ENCODE measurements at places on chromosomes 2 and 18.
A peak's percentile ranks its signal among the peaks of the same experiment; 100 is the strongest.

GRCh38 chr2:121075006-121075551 is 209.9 kb downstream of the TFCP2L1 start:
- DNase-seq: peak; percentile 63

- peak; percentile 19 for DNase-seq
These were observed 120.3 kb upstream of the NFATC1 start for GRCh38 chr18:79275461-79275860.

GRCh38 chr2:229815858-229816257 is 101.5 kb upstream of the DNER start:
- peak; percentile 68 for DNase-seq

GRCh38 chr18:48949050-48949605 is 1.6 kb downstream of the SMAD7 start:
- peak; percentile 52 for DNase-seq

GRCh38 chr2:25044990-25045389 is 3.1 kb downstream of the EFR3B start:
- DNase-seq: no peak

DNA sequence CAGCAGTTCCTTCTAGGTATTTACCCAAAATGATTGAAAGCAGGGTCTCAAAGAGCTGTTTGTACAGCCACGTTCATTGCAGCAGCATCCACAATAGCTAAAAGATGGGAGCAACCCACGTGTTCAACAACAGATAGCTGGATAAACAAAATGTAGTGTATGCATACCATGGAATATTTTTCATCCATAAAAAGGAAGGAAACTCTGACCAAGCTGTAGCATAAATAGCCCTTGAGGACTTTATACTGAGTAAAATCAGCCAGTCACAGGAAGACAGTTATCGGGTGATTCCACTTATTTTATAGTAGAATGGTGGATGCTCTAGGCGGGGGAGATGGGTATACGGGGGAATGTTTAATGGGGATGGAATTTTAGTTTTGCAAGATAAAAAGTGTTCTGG is 7.5 kb downstream of the TRAPPC12 start:
- DNase-seq: no peak

DNA sequence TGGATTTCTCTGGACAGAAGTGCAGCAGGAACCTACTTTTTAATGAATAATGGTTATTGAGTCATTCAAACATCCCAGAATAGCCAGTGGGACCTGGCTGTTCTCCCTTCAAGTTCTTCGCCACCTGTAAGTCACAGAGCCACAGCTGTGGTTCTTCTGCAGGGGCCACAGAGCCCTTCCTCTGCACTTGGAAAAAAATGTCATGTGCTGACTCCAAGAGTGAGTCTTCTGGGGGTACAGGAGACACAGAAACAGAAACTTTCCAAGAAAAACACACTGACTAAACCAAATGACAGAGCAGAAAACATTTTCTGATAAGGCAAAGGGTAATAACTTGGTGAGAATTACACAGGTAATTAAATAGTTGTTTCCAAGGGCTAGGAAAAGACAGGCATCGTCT is 68.7 kb upstream of the FN1 start:
- no peak for DNase-seq

GRCh38 chr2:40373111-40373510 is 78.8 kb downstream of the SLC8A1 start:
- DNase-seq: no peak

GRCh38 chr2:21793461-21793860 is 669.7 kb downstream of the TDRD15 start:
- DNase-seq: peak; percentile 31

GRCh38 chr2:43622931-43623451 is 14.1 kb upstream of the PLEKHH2 start:
- DNase-seq: no peak

DNA sequence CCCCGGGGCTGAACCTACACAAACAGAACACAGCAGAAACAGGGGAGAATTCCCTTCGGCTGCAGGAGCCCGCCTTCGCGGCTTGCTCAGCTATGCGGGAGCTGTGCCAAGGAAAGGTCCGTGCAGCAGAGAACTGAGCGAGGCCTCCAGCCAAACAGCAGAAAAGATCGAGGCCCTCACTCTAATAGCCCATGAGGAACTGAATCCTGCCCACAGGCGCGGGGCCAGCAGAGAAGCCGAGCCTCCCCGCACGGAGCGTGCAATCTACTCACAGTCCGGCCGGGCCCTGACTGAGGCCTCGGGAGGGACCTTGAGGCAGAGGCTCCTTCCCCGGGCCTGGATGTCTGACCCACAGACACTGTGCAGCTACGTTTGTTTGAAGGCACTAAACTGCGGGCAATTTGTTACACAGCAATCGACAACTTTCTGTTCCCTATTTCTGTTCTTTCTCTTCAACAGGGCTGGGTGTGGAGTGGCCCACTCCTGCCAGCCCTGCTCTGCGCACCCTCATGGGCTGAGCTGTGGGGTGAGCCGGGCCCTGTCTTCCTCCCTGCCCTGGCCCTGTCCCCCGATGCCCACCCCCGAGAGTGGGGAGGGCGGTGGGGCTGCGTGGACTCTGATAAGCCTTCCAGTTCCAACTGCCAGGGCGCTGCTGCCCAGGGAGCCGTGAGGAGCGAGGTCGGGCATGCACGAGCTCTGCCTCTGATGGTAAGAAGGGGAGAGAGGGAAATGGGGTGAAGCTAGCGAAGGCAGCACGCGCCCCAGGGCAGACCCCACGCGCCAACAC is 13.7 kb downstream of the HES6 start:
- no peak for DNase-seq

DNA sequence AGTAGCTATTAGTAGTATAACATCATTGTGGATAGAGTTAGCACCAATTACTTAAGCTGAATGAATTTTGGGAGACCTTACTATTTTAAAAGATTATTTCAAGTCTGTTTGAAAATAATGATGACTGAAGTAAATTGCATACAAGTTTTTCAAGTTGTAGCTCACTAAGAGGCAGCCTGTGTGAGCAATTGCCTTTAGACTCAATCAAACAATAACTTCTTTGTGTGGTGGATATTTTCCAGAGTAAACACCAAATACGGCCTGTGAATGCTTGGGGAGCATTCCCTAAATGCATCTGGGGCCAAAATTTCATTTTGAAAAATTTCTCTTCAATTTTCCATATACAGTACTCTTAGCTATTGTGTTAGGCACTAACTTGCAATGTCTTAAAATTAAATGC is 7.9 kb downstream of the SERPINB12 start:
- no peak for DNase-seq

GRCh38 chr2:38653380-38653714 is 12.6 kb upstream of the GALM start:
- no peak for DNase-seq

DNA sequence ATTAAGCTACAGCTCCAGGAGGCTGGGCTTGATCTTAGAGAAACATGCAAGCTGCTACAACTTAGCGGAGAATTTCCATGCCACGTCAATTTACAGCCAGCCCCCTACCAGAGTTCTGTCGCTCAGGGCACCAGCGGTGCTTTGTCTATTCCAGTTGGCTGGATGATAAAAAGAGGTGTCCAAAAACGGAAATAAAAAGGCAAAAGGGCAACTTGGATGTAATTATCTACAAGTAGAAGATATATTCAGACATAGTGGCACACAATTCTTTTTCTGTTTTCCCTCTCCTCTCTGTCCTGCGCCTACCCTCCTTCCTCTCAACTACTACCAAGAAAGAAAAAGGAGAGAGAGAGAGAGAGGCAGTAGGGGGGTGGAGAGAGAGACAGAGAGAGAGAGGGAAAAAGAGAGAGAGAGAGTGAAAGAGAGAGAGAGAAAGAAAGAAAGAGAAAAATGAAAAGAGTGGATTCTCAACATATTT is 363 bp upstream of the RFTN2 start:
- DNase-seq: peak; percentile 91

DNA sequence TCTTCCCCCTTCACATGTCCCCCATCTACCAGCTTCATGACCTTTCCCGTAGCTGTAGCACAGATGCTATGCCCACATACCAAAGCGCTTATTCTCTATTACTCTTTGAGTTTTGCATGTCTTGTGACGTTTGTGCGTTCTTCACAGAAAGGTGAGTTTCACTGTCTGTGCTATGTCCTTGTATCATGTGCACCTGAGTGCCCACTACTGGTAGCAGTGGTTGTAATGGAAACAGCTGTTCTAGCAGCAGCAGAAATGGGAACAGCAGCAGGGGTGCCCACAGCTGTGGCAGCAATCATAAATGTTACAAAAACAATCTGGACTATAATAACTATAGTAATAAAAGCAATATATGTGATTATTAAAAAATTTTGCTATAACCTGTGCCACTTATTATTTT is 127.1 kb downstream of the STK39 start:
- no peak for DNase-seq

- no peak for DNase-seq
These were observed 207.7 kb downstream of the MCFD2 start for GRCh38 chr2:46707909-46708308.

- no peak for DNase-seq
These were observed 4.9 kb downstream of the ASAP2 start for GRCh38 chr2:9211496-9211895.

- no peak for DNase-seq
These were observed 35.6 kb upstream of the ZSWIM2 start for GRCh38 chr2:186884587-186884986.

DNA sequence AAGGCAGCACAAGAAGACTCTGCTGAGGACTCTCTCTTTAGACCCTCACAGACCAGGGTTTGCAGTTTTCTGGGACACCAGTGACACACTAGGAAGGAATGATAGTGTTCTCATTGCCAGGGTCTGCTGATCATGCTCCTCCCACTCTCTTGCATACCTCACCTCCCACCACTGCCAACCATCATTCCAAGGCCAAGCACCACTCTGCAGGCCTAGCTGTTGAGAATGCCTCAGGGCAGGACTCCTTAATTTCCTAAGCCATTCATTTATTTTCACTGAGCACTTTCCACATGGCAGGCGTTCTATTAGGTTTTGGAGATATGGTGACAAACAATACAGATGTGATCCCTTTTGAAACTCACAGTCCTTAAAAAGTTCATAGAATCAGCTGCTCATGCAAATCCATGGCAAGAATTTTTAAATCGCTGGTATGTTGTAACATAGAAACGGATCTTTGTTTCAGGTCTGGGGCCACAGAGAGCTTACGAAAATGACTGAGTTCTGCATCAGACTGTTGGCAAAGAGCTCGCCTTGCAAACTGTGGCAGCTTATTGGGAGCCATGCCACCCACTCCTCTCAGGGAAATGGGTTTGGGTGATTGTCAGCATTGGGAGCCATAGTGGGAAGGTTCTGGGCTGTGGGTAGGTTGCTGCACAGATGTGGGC is 78.5 kb downstream of the XDH start:
- peak; percentile 90 for DNase-seq

DNA sequence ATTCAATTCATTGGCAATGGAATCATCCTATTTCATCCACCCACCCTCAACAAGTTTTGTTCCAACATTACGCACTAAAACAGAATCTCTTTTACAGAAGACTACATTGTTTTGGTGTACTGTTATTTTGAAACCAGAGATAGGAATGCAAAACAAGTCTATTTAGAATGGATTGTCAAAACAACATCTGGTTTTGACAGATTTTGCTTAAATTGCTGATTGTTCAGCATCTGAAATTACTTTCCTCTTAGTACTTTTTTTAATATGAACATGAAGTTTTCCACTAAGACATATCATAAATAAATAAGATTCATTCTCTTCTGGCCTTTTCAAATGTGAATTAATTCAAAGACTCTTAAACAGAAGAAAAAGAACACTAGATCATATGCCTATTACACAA is 323.9 kb upstream of the TFPI start:
- peak; percentile 5 for DNase-seq

GRCh38 chr2:240644859-240645301 is 19.6 kb downstream of the GPR35 start:
- DNase-seq: no peak

- DNase-seq: no peak
These were observed 1.4 kb upstream of the IDH1 start for GRCh38 chr2:208256192-208256782.

DNA sequence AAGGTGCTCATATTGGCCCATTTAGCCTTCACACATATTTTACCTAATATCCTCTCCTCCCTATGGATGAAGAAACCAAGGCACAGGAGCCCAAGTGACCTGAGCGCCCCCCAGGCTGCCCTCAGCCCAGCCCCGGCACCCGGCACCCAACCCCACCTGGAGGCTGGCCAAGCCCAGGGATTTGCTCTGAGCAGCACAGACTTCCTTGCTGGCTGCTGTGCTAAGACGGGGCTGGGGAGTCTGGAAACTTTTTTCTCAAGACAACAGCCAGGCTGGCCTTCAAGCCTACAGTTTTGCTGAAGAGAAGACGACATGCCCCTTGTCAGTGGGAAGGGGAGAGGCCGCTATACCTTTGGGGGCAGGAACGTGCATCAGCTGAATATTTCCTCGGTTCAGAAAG is 52.7 kb upstream of the LAMA1 start:
- DNase-seq: no peak

- DNase-seq: no peak
These were observed 9.8 kb downstream of the AFTPH start for GRCh38 chr2:64533882-64534281.

DNA sequence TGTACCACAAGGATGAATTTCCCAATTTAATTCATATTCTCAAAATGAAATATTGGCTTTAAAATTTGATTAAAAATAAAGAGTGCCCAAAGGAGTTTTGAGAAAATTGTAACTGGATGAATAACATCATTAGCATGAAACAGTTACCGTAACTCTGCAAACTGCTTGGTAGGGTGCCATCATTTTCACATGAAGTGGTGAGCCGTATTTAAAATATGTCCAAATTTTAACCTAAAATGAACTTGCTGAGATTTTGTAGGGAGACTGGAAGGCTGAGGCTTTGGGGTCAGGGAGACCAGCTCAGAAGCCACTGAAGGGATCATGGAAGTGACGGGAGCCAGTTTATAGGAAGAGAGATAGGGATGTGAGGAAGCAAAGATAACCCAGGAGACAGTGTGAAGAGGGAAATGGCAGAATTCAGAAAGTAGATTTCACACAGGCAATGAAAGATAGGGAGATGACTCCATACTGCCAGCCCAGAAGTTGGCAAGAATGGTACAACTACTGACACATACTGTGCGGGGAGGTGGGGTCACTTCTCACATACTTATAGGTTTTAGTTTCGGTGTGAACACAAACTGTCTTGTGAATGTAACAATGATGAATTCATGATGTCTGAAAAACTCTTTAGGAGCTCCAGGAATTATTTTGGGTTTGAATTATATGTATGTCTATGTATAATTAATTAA is 53.8 kb downstream of the EFEMP1 start:
- peak; percentile 72 for DNase-seq

Measured in adipocyte (in vitro differentiated cells).